LNCaP clone FGC (cell line): ENCODE measurements at places on chromosomes 12 and 14.
A peak's percentile ranks its signal among the peaks of the same experiment; 100 is the strongest.

- DNase-seq: peak; percentile 93
Observed at GRCh38 chr14:61710853-61711817, 15.8 kb downstream of the HIF1A start.

- no peak for DNase-seq
Observed at GRCh38 chr12:114767906-114768722, 84.1 kb upstream of the TBX3 start.

DNA sequence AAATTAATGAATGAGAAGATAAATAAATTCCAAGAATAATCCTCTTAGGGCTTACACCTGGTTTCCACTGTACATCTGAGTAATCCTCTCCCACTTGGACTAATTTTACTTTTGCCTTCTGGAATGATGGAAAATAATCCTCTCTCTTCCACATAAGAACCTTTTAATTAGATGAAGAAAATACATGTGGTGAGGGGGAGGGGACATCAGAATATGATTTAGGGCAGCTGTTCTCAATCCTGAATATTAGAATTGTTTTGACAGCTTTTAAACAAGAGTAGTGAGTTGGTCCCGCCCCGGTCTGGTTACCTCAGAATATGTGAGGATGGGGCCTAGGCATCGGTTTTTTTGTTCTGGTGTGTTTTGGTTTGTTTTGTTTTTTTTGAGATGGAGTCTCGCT, 51.5 kb downstream of the HECTD4 start:
- DNase-seq: no peak

GRCh38 chr12:22600181-22600580, 24.8 kb upstream of the ETNK1 start:
- no peak for DNase-seq

GRCh38 chr12:42677461-42677860, 87.9 kb upstream of the PRICKLE1 start:
- no peak for DNase-seq

DNA sequence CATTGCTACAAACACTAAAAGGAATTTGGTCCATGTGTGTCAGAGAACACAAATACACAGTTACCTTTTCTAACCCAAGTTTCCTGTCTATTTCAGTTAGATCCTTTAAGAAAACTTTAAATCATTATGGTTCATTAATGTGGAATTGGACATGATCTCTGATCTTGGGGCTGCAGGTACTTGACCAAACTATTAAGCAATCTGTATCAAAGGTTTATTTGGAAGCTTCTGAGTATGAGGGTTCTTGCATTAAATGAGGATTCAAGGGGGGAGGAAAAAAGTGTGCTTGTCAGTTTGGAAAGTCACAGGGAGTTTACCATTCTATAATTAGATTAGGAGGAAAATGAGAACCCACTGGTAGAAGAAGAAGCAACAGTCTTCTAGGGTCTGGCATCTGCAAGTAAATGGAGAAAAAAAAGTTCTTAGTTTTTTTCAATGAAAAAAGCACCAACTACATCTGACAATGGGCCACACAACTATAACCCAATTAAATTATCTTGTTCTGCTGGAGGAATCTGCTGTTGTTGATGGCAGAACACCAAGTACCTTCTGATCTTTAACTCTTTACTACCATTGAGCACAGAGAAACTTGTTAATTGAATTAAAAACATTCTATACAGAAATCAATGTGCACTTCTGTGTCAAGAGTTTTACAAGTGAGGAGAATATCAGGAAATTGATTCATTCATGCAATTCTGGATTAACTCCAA, 17.5 kb downstream of the GTSF1 start:
- DNase-seq: peak; percentile 86

DNA sequence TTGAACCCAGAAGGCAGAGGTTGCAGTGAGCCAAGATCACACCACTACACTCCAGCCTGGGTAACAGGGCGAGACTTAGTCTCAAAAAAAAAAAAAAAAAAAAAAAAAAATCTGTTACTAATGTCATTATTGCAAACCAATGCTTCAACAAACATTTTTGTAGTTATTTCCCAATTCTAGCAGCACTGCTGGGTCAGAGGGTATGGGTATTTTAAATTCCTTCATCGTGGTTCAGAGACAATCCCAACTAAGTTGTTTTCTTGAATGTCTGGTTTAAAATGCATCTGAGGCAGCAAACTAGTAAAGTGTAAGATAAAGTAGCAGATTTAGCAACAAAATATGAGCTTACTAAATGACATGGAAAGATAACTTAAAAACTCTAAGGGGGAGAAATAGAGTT, 65.6 kb downstream of the FERMT2 start:
- DNase-seq: no peak

GRCh38 chr12:6273541-6274230, 36.8 kb upstream of the PLEKHG6 start:
- DNase-seq: no peak

- DNase-seq: no peak
Observed at GRCh38 chr14:102908766-102909455, 13.6 kb upstream of the AMN start.

- no peak for DNase-seq
Observed at GRCh38 chr12:66047411-66048021, 83.0 kb downstream of the LLPH start.

GRCh38 chr12:108843187-108843586, 14.2 kb downstream of the SSH1 start:
- no peak for DNase-seq

DNA sequence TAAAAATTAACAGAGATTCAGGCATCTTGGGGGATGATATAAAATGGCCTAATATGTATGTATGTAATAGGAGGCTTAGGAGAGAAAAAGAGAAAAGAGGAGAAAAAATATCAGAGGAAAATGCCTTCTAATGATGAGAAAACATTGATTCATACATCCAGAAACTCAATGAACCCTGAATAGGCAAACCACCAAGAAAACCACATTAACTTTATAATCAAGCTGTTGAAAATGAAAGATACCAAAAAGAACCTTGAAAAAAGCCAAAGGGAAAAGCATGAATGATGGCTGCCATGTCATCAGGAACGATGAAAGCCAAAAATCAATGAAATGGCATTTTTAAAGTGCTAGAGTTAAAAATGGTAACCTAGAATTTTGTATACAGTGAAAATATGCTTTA, 180.2 kb downstream of the EPS8 start:
- DNase-seq: no peak

- no peak for DNase-seq
Observed at GRCh38 chr14:67343601-67344230, 15.9 kb downstream of the ATP6V1D start.

- no peak for DNase-seq
Observed at GRCh38 chr12:40622246-40622838, 69.9 kb upstream of the CNTN1 start.

- DNase-seq: no peak
Observed at GRCh38 chr14:29463727-29464395, 463.8 kb downstream of the PRKD1 start.

DNA sequence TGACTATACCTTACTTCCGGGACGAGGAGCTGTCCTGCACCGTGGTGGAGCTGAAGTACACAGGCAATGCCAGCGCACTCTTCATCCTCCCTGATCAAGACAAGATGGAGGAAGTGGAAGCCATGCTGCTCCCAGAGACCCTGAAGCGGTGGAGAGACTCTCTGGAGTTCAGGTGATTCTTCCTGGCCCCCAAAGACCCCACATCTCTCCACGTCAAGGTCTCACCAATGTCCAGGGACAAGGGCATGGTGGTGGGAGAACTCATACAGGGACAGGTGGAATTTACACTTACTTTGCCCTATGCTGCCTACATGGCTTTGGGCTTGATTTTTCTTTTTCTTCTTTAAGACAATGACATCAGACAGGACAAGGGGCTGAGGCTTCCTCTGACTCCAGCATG, 7.1 kb downstream of the SERPINA3 start:
- DNase-seq: no peak

- no peak for DNase-seq
Observed at GRCh38 chr14:21711360-21711961, 37.8 kb upstream of the OR4E1 start.

GRCh38 chr12:105292705-105293104, 37.8 kb upstream of the C12orf75 start:
- no peak for DNase-seq

DNA sequence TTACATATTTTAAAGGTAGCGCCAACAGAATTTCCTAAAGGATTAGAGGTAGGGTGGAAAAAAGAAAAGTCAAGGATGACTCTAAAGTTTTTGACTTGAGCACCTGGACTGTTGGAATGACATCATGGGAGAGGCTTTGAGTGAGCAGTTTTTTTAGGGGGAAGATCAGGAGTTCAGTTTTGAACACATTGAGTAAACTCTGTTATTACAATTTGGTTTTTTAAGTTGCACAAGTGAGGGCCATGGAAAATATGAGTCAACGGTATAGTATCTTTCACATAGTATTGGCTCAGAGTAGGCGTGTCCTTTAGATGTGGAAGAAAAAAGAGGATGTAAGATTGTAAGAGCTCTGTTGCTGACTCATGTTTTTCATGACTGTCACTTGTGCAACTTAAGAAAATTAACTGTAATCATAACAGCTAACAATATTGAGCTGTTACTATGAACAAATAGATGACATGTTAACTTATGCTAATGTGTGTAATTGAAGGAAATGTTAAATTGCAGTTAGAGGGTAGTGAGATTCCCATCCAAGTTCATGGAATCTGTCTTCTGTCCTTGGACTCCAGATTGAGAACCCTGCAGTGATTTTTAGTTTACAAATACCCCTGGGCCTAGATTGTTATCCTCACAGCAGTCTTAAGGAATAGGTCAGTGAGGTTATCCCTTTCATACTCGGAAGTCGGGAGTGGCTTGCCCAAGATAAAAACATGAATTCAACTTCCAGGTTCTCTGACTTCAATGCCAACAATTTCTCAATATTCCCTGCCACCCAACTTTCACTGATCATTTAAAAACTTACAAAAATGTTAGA, 48.2 kb upstream of the ATP2B1 start:
- no peak for DNase-seq

DNA sequence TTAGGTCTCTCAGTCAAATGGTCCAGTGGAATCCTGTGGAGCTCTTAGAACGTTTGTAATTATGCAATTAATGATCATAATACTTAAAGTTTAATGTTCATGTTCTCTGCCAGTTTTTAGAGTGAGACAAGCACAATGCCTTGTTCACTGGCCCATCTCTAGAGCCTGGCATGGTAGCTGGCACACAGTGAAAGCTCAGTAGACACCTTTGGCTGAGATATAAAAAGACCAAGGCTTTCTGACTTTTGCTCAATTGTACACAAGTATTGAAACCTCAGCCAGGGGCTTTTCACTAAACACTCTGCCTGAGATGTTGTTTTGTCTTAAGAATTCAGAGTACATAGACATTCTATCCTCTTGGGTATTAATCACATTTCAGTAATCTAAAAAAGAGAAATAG, 241.8 kb upstream of the ATP2B1 start:
- no peak for DNase-seq
